Skeletal muscle cell (primary cell): ENCODE measurements at places on chromosomes 12 and 14.

DNA sequence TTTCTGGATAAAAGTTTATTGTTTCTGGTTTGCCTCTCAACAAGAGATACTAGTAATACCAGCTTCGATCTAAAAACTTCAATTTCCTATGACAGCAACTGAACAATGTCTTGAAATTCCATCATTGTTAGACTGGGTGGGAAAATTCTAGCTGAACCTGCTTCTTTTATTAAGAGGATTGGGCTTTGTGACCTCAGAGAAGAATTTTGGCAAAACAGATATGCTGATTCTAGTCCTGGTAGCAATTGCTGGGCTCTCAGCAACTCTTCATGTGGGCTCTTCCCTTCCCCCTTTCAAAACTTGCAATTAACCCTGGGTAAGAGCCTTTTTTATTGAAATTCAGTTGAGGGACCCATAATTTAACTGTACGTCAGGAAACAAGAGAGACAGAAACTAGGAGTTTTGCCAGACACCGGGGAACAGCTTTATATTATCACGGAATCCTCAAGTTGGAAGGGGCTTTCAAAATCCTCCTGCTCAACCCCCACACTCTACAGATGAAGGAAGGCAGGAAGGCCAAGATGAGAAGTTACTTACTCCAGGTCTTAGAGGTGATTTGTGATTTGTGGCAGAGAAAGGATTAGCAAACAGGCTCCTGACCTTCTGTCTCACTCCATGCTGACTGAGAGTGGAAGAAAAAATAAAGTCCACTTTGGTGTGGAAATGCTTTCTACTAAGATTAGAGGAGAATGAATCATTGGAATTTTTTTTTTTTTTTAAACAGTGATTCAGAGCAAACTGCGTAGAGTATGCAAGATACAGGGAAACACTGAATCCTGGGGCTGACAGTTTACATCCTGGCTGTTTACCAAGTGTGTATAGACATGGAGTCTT is 239.0 kb upstream of the ATP2B1 start:
- peak; percentile 80 for DNase-seq

DNA sequence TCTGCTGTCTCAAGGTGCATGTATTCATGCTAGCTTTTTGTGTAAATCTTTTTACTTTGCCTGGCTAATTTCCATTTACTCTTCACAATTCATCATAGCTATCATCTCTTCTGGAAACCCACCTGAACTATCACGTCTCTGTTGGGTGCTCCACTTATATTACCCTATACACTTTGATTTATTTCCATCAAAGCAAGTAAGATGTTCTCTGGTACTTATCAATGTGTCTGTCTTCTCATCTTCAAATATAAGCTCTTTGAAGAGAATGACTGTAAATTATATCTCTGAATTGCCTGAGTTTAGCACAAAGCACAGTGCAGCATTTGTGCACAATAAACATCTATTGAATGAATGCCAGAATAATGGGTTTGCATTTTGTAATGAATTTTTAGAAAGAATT is 1129.7 kb downstream of the LRFN5 start:
- DNase-seq: no peak

DNA sequence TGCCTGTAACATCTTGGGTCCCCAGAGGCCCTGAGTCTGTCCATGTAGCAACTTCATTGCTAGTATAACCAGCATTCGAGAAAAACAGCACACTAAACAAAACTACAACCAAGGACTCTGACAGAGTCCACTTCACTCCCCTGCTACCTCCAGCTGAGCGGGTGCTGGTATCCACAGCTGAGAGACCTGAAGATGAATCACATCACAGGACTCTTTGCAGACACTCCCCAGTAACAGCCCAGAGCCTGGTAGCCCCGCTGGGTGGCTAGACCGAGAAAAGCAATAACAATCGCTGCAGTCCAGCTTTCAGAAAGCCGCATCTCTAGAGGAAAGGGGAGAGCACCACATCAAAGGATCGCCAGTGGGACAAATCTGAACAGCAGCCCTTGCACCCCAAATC is 9.0 kb upstream of the IQSEC3 start:
- no peak for DNase-seq

DNA sequence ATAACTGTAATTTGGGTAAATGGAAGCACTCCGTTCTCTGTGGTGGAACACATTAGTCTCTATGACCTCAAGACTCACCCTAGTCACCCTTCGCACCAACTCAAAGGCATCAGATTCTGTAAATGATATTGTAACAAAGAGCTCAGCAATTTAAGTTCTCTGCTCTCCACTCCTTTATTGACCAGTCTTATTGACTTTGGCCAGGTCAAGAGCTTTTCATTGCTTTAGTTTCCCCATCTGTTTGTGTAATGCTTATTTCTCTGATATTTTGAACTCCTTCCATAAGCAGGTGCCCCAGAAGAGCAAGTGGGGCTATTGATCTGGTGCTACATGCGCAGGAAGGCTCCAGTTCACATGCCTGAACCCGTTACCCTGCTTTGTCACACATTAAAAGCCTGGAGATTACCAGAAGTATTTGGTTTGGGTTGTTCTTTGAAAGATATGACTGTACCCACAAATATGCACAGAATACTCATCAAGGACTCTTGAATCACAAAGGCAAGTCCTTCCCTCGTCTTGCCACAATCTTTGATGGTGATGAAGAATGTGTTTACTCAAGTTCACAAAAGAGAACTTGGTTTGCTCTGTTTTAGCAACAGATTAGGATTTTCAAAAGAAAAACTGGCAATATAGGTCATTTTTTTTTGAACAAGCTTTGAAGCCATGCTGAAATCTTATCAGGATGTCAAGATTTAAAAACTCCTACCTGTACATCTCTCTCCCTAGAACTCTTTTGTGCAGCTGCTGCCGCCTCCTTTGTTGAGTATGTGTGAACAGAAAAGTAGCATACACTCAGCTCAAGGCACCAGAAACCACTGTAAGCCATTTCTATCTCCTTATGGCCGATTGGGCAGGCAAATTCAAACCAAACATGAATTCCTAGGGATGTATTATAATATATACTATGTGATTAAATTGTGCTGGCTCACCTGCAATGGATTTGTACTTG is 193.9 kb downstream of the BCAT1 start:
- peak; percentile 69 for DNase-seq

DNA sequence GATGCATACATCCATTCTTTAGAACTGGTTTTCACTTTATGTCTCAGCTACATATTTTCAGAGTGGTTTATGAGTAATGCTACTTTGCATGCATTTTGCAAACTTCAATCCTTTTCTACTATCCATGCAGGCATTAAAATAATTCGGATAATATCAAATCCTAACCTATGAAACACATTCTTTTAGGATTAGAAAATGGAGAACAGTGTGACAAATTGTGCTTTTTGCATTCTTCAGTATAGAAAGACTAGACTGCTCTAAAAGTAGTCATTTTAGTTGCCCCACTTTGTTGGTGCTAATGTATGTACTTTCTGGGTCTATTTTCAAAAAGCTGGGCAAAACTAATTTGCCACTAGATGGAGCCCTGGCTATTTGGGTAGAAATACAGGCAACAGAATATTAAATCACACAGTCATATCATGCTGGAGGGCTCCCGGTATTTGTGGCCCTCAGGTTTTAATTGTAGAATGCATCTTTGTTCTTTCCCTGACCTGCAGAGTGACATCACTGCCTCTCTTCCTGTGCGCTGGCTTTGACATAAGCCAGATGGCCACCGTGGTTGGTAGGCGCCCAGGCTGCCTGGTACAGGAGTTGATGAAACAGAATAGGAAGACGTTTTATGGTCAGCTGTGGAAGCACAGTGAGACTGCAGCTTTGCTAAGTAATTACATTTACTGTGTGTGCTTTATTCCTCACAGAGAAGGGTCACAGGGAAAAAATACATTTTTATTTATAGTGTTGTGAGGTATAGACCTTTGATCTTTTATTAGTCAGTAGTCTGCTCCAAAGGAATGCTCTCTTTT is 28.1 kb downstream of the MSRB3 start:
- peak; percentile 48 for DNase-seq

DNA sequence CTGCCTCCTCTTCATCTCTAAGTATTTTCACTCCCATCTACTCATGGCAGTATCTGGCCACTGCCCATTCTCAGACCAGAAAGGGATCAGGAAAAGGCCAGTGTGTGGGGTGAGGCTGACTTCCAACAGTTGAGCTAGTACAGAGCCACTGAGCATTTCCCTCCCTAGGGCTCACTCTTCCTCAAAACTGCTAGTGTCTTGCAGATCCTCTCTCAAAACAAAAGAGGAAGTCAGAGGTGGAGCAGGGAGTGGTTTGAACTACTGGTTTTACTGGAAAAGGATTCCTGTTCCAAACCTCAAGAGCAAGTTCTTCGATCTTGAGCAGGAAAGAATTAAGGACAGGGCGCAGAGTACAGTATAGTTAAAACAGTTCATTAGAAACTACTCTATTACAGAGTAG is 11.7 kb upstream of the RNASE10 start:
- no peak for DNase-seq

DNA sequence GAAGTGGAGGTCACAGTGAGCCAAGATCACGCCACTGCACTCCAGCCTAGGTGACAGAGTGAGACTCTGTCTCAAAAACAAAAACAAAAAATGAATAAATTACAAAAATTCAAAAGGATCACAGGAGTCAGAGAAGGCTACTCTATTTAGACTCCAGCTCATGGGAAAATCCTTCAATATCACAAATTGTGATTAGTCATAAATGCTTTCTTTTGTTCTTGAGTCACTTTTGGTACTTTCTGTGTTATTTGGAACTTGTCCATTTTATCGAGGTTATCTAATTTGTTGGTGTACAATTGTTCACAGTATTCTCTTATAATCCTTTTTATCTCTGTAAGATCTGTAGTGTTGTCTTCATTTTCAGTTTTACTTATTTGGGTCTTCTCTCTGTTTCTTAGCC is 18.9 kb downstream of the ALDH2 start:
- no peak for DNase-seq

DNA sequence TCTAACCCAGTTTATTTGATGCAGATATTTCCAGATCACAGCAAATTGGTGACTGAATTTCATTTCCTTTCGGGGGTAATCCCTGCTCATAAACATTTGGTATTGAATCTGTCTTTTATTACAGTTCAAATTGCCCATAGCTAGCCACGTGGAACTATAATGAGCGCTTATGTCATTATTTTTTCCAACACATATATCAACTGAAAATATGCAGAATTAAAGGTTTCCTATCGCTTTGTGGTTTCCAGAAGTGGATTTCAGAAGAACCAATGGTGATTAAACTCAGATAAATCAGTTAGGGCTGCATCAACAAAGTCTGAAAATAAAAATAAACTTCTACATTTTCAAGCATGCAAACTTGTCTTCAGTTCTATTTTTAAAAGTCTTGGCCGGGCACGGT is 111.9 kb downstream of the PIK3C2G start:
- DNase-seq: no peak

GRCh38 chr12:39426636-39427240 is 16.2 kb downstream of the KIF21A start:
- no peak for DNase-seq

DNA sequence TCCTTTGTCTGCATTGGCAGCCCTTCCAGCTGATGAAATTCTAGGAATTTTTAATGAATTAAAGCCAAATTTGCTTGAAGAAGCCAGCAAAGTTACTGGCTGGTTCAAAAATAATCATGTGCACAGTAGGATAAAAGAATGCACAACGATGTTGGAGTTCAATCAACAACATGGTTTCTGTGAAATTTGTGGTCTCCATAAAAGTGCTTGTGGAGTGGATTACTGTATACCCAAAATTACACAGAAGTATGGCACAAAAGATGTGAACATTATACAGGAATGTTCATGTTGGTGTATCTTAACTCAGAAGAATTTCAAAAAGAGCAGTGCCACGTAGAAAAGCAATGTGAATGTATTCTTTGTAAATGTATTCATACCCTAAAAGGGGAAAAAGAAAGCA is 105.0 kb upstream of the METAP2 start:
- DNase-seq: no peak

DNA sequence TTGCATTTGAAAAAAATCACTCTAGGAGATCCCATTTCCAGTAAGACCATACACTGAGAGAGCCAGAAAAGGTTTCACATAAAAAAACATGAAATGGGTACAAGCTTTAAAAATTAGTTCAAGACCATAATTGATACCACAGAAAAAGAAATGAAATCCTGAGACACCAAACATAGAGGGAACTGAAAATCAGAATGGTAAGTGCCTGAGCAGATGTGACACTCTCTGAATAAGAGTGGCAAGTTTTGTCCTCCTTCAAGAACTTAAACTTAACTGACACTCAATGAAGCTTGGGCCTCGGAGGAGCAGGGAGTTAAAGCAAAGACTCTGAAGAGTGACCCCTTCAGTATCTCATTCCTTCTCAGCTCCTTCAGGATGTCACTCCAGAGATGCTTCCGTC is 23.2 kb upstream of the PTGDR start:
- DNase-seq: no peak

GRCh38 chr12:57935331-57935730 is 6.0 kb upstream of the ATP23 start:
- DNase-seq: no peak

GRCh38 chr12:105100207-105100985 is 7.1 kb upstream of the WASHC4 start:
- DNase-seq: no peak

GRCh38 chr14:68896132-68896531 is 83.0 kb downstream of the ACTN1 start:
- DNase-seq: no peak

DNA sequence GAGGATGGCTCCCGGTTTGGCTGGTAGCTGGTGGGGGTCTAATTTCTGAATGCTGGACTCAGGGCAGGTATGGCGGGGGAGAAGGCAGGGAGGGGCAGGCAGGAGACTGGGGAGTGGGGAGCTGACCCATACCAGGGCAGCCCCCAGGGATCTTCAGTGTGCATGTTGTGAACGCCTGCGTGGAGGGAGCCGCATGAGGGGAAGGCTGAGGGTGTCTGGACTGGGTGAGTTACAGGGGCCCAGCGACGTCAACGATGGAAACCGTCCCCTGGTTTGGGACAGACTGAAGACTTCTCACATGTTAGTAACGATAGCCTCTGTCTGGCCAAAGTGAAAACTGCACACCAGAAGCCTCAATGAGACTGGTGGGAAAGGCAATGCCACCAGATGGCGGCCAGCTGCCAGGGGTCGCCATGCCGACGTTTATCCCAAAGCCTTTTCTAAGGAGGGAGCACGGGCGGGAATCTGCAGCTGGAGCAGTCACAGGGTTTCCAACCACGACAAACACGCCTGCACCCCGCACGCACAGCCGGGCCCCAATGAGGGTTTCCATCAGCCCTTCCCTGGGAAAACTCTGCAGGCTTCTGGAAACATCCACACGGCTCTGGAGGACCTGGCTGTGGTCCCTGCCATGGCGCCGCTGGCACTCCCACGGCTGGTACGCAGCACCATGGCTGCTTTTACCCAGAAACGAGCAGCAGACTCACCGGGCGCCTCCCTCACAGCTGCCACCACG is 14.0 kb downstream of the PGAM5 start:
- DNase-seq: peak; percentile 3

- no peak for DNase-seq
Measured at GRCh38 chr12:31866523-31866922, 92.7 kb upstream of the RESF1 start.
